ENCODE measurements at places on chromosomes 3 and 15.

GRCh38 chr15:88708655-88709054 lies 69.8 kb downstream of the ISG20 start:
- no peak for DNase-seq

- no peak for DNase-seq
These were observed 133.3 kb downstream of the TNIK start for GRCh38 chr3:171326717-171327440.

GRCh38 chr15:20344601-20345400 lies 196.8 kb downstream of the GOLGA6L6 start:
- DNase-seq = no peak

DNA sequence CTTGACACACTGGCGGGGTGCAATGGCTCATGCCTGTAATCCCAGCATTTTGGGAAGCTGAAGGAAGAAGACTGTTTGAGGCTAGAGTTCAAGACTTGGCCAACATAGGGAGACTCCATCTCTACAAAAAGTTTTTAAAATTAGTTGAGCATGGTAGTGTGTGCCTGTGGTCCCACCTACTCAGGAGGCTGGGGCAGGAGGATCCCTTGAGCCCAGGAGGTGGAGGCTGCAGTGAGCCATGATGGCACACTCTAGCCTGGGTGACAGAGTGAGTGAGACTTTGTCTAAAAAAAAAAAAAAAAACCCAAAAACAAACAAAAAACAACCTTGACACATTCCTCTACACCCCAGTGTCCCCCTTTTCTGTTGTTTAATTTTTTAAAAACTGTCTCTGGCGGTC lies 4.0 kb upstream of the ITPKA start:
- DNase-seq = no peak

DNA sequence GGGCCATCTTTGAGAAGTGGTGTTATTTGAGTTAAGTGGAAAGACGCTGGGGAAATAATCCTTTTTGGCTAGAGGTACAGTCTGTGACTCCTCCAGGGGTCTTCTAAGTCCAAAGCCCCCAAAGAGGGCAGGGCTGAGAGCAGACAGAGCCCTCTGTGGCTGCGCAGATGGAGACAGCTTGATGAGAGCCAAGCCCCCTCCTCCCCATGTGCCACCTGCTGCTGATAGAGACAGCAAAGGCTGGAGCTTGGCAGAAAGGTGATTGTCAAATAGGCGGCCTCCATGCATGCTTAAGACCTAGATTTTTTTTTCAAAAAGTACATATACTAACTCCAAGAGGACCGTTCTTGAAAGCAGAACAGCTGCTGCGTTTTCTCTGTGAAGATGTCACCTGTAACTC lies 72.4 kb downstream of the CRYGS start:
- no peak for DNase-seq

Measured in activated CD4-positive, alpha-beta T cell treated with anti-CD3 and anti-CD28 coated beads, Interleukin-2, Interleukin-4, amounts not matched to agents 100 ng/mL and 50 ng/mL, durations not matched to agents 16 hours and 8 hours (primary cell).